ENCODE measurements at places on chromosomes 1 and 21. TPM values are rescaled to one million over a fixed set of nuclear protein-coding genes. Genes with fewer than 3 reads are reported as not detected.

DNA sequence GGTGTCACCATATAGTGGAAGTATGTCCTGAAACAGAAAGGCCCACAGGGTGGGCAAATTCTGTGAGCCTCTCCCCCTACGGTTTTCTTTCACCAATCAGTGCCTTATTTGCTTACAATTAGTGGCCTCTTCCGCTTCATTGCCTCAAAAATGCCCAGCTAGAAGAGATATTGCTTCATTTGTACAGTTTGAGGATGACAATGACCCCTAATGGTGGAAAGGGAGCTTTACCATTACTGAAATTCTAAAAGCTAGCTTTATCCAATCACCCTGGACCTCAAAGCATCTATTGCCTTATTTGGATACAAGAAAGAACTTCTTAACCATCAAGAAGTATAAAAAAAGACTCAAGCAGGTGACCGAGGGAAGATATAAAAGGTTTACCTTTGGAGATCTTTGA is 49.6 kb downstream of the LRRC71 start:
- DNase-seq: no peak

- DNase-seq: no peak
These were observed 322.8 kb downstream of the TGFB2 start for GRCh38 chr1:218667781-218668516.

- DNase-seq: no peak
These were observed 56.9 kb downstream of the ADAMTS5 start for GRCh38 chr21:26909972-26910371.

DNA sequence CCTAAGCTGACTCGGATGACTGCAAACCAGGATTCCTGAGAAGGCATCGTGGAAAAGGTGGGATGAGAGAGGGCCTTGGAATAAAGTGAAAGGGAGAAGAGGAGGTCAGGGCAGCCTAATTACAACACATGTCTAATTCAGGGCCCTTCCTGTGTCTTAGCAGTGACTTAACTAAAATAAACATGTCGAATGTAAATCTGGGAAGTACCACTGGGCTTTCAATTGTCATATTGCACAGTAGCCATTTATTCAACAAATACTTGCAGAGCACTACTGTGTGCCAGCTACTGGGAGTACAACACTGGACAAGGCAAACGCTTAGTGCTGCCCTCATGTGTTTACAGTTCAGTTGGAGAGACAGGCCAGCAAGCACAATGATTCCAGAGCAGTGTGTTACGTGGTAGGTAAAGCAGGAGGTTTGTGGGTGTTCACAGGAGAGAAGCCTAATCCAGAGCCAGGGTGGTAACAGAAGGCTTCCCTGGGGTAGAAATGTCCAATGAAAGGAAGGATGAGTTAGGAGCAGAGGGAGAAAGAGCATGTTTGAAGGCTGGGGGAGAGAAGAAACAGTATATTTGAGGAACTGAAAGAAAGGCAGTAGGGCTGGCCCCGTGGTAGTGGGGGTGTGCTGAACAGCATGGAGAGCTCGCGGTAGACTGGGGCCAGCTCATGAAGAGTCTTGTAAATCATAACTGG is 38.0 kb upstream of the RASAL2 start:
- DNase-seq: no peak

GRCh38 chr1:174445817-174446216 is 1.9 kb upstream of the GPR52 start:
- no peak for DNase-seq

GRCh38 chr1:30888391-30888790 is 20.2 kb downstream of the SDC3 start:
- peak; percentile 45 for DNase-seq

GRCh38 chr21:14273736-14274538 is 58.0 kb downstream of the RBM11 start:
- DNase-seq: peak; percentile 4

The ETV3 gene
- total RNA-seq: 23.4 TPM
